ENCODE measurements at places on chromosomes 7 and 10.

DNA sequence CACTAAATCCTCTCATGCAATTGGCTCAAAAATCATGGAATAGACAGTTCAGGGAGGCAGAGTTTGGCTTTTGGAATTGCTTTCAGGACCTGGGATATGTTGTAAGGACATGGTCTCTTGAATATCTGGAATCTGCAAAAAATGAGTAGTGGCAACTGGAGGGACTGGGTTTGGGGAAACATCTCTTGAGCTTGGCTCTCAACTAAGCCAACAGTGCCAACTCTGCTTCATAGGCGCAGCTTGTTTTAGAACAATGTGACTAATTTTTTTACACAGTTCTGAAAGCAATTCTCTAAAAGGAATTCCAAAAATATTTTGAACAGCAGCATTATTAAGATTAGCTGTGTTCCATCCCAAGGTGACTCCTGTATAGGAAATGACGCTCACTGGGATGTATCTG lies 121.5 kb upstream of the DPP6 start:
- DNase-seq = no peak

DNA sequence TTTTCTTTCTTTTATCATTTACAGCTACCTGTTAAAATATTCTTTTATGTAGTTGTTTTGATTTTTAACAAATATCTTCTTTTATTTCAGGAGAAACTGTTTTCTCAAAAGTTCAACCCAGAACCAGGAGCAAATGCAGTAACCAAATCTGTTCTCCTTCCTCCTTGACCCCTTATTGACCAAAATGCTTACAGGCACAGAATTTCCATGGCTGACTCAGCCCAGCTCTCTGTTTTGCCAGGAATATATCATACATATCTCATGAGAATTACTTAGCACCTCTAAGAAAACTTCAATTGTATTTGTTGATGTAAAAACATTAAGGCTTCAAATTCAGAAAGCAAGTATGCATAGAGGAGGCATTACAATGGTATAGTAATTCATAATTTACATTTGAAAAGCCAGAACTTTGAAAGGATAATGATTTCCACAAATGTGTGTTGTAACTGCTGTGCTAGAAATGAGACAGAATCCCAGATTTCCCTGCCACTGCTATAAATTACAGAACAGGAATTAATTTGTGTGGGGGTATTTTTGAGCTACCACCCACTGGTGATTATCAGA lies 2.2 kb downstream of the GSAP start:
- no peak for DNase-seq

DNA sequence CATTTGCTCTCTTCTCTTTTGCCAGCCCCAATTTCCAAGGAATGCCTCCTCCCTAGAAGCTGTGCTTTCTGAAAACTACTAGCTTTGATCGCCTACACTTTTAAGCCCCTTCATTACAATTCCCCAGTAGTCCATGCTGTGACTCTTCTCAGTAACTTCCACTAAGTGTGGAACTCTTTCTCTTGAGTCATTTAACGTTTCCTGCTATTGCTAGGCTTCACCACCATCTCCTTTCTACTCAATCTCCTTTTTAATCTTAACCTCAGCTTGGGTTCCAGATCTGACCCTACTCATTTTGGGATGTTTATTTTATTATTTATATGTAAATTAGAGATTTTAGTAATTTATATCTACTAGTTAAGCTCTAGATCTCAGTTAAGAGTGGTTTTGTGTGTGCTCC lies 14.4 kb upstream of the SEMA3D start:
- DNase-seq = no peak

- DNase-seq = no peak
Measured at GRCh38 chr10:102935505-102935904, 17.4 kb downstream of the CNNM2 start.

DNA sequence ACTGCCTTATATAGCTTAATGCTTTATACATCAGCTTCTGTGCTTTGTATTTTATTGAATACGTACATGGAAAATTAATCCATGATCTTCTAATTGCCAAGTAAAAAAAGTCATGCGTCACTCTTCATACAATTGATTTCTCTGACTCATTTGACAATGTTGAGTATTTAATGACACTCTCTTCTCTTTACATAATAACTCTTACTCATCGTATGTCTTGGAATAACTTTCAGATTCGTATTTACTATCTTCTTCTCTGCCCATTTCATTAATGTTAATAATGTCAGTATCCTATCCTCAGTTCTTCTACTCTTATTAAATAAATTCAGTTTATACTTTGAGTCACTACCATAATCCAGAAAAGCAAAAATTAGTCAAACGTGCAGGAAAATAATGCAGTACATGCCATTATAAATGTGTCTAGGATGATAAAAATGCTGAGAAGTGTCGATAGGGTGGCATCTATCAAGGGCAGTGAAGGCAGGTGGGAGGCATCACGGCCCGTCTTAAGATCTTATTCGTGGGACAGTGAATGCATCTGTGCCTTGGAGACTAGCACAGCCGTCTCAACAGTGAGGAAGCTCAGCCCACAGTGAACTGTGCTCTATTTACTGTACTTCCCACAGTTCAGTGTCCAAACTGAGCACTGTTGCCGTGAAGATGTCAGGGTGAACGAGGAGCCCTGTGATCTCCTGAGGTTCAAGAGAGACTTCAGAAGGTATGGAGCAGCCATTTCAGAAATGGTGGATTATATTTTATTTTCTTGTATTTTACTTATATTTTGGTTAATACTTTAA lies 39.8 kb upstream of the AKR1E2 start:
- DNase-seq = no peak

GRCh38 chr10:3850999-3851937 lies 66.3 kb upstream of the KLF6 start:
- DNase-seq = no peak

DNA sequence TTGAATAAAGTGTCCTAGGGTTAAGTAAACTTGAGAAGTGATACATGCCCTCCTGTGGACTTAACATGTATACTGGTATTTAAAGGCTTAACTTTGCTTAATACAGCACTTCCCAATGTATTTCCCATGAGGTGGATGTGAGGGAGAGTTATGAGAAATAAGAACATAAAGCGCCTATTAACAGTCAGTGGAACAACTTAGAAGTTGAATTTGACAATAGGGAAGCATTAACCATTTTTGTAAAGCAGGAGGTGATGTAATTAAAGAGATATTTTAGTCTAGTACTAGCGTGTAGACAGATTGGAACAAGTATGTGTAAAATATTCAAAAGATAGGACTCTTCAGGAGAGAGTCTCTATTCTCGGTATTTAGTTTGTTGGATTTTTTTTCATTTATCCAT lies 322.4 kb downstream of the GPR158 start:
- no peak for DNase-seq

DNA sequence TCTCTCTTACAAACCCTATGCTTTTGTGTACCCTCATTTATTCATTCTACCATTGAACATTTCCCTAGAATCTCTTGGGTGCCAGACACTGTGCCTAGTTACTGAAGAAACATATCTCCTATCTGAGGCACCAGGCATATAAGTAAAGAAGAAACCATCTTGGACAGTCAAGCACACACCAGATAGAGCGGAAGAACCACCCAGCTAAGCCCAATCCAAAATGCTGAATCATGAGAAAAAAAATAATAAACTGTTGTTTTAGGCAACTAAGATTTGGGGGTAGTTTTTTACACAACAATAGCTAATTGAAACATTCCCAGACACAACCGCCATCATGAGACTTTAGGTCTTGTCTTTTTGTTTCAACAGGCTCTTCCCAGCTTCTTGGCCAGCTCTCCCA lies 102.3 kb upstream of the TCF7L2 start:
- no peak for DNase-seq

DNA sequence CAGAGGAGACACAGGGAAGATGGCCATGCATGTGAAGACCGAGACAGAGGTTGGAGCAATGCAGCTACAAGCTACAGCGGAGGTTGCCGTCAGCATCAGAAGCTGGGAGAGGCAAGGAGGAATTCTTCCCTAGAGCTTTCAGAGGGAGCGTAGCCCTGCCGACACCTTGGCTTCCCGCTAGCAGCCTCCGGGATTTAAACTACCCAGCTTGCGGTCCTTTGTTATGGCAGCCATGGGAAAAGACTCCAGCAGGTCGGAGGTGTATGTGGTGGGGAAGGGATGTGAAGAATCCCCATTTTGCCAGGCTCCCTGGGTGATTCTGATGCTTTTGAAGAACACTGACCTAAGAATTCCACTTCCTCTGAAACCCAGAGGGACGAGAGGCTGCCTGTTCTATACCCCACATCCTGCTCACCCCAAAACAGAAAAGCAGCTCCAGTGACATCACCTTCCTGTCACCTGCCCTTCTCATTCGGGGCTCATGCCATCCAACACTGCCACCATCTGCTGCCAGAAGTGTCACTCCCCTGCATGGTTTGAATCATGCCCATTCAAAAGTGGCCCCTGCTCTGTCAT lies 3.3 kb upstream of the SEPHS1 start:
- no peak for DNase-seq

GRCh38 chr7:148958061-148958460 lies 70.2 kb downstream of the PDIA4 start:
- no peak for DNase-seq
